Stimulated activated naive CD4-positive, alpha-beta T cell treated with Interleukin-2 at 50 U/mL for 16 hours (primary cell): ENCODE measurements at places on chromosomes 1 and 21.

- DNase-seq, result no peak
Observed at GRCh38 chr1:246580497-246581370, 14.5 kb downstream of the CNST start.

- no peak for DNase-seq
Observed at GRCh38 chr1:205568469-205569361, 63.1 kb downstream of the ELK4 start.

DNA sequence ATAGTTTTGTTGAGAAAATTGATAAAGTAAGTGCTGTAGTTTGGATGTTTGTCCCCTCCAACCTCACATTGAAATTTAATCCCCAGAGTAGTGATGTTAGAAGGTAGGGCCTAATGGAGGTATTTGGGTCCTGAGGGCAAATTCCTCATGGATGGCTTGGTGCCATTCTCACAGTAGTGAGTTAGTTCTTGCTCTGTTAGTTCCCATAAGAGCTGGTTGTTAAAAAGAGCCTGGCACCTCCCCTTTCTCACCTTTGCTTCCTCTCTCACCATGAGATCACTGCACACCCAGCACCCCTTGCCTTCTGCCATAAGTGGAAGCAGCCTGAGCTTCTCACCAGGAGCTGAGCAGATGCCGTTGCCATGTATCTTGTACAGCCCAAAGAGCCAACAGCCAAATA is 354.8 kb upstream of the NFIA start:
- DNase-seq, result no peak

GRCh38 chr1:973459-974292 is 7.4 kb downstream of the PLEKHN1 start:
- no peak for DNase-seq

DNA sequence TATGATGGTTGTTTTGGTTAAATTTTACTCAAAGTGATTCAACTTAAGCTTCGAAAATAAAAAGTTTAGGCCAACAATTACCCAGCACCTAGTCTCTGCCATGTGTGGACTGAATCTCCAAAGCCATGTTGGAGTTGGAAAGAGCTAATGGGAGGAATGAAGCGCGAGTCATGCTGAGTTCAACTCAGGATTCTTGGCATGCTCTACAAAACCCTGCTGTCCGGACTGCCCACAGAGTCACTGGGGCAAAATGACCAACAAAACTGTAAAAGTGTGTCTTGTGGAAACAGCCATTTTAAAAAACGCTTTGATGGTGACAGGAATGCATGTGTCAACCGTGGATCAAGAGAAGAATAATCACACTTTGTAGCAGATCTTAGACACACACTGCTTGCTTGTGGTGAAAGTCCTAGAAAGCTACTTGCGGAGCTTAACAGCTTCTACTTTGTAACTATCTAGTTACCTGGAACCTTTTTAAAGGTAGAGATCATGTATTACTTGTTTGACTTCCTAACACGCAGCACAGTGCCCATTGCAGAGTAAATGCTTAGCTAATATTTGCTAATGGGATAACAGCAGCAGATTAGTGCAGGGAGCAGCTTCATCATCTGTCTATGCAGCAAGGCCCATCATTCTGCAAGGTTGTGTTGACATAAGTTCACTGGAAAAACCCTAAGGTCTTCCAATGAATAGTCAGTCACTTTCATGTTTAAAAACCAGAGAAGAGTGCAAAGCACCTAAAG is 7.0 kb upstream of the GBP6 start:
- DNase-seq, result no peak

DNA sequence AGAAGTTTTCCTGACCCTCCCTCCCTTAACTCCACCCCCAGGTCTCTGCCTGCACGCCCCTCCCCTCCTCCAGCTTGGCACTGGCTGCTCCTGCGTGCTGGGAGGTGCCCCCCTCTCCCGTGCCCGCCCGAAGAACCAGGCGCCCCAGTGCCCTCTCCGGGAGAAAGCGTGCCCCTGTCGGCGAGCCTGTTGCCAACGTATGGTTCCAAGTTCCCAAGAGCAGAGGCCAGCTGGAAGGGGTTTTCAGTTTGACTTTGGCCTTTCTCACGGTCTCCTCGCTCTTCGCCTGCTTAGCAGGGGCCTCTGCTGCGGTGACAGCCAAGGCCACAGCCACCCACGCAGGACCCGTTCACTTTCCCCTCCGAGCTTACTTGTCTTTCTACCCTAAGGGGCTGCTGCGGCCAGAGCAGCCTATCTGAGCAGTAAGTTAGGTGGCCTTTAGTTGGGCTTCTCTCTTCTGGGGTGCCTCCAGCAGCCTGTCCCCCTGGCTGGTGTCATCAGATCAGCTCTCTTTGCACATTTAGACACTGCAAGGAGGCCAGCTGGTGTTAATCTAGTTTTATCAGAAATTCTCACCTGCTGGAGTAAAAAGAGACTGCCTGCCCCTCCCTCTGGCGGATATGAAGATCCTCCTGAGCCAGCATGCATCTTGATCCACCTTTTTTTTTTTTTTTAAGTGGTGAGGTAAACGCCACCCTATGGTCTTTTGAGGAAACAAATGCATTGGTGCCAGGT is 1.5 kb downstream of the STUM start:
- DNase-seq, result peak; percentile 20

DNA sequence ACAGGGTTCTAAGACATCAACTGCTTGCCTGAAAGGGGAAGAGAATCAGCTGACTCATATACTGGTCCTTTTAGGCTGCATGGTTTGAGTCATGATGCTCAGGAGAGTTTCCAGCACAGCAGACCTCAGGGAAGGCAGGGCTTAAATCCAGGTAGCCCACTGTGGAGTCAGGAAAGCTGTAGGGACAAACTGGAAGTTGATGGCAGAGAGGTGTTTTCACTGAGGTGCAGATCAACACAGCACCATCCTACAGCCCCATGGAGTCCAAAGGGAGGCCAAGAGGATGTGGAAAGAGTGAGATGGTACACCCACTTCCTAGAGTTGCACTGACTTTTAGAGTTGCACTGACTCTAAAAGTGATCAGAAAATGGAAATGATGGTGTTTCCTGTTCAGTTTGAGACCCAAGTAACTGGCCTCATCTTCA is 252.4 kb upstream of the DUSP10 start:
- DNase-seq, result no peak

- no peak for DNase-seq
Observed at GRCh38 chr1:166159656-166160055, 7.1 kb downstream of the FAM78B start.

DNA sequence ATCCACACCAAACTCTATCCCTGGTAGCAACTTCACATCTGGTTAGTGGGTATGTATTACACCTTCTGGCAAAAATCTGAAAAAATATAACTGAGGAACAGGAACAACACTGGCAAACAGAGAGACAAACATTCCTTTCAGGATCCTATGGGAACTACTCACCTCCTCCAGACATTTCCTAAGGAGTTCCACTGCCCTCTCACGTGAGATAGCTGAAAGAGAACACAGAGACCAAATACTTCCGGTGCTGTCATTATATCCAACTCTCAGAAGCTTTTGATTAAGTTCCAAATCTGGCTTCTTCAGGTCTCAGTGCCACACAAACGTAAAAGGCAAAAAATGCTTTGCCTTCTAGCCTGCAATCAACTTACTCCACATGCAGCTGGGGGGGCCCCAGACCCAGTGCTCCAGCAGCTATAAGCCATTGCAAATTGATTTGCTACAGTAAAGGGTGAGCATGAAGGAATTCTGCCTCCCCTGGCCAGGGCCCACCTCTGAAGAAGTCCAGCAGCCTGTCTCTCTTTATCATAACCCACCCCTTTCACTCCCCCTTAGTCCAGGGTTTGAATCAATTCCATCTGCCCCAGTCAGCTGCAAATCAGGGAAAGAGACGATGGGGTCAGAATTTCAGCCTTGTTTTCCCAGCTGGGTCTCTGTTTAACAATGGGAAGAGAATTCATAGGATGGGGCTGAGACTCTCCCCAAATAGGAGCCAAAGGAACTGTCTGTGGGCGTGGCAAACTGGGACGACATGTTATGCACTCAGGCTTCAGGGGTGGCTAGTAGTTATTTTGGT is 32.2 kb downstream of the TFAP2E start:
- no peak for DNase-seq

- peak; percentile 4 for DNase-seq
Observed at GRCh38 chr1:179079113-179079761, 2.6 kb upstream of the TOR3A start.

GRCh38 chr1:61980561-61980960 is 214.1 kb upstream of the L1TD1 start:
- no peak for DNase-seq

DNA sequence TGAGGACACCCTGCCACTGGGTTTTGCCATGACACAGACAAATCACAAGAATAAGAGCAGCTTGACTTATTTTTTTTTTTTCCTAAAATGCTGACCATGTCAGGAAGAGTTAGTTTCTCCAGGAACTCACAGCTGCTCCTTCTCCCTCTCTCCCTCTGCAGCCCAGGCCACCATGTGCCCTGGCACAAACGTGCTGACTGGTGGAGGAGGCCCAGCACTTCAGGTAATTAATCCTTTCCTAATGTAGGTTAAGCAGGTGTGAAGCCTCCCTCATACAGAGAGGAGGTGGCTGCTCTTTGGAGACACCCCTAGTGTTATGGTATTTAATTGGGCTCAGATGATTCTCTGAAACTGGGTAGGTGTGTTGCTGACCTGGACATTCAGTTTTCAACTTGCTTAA is 129.8 kb upstream of the USH2A start:
- DNase-seq, result no peak

GRCh38 chr1:43619996-43620920 is 29.7 kb upstream of the KDM4A start:
- DNase-seq, result no peak

- no peak for DNase-seq
Observed at GRCh38 chr1:220552672-220553260, 24.8 kb downstream of the MARK1 start.

DNA sequence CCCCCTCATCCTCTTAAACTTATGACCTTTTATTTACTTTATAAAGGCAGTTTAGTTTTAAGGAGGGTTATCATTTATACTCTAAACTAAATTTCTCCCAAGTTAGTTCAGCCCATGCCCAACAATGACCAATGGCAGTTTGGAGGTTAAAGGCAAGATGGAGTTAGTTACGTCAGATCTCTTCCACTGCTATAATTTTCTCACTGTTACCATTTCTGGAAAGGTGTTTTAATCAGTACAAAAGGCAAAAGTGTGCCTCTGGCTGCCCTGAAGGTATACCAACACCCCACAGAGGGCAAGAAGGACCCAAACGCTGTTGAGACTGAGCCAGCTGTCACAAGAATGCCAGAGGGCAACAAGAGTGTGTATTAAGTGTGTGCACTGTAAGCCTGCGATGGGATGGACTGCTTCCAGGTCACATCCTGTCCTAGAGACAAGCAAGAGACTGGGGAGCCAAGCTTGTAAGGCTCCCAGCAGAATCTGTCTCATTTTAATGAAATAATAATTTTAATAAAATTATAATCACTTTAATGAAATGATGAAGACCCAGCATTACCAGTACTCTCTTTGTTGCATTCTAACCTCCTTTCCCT is 32.5 kb upstream of the FAM89A start:
- DNase-seq, result no peak

GRCh38 chr1:160953030-160953429 is 1.6 kb downstream of the ITLN2 start:
- DNase-seq, result no peak

DNA sequence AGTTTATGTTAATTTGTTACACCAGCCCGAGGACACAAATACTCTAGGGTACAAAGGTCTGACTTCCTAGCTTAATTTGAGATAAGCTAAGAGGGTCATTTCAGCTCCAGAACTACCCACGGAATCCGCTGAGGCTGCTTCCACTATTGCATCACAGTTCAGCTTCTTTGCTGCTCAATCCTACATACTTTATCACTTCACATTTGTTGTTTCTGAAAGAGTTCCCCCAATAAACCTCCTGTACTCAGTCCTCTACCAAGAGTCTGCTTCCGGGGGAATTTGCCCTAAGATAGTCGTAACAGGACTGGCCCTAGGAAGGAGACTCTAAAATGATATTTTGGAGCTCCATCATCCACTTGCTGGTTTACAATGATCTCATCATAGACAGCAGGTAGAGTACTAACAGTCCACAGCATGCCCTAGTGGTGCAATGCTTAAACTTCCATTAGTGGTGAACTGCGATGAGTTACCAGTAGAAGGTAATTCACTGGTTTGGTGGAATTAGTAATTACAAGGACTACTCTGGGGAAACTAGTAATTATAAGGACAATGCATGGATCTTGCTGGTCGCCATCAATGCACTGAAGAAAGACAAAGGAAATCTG is 229.3 kb downstream of the USH2A start:
- no peak for DNase-seq

DNA sequence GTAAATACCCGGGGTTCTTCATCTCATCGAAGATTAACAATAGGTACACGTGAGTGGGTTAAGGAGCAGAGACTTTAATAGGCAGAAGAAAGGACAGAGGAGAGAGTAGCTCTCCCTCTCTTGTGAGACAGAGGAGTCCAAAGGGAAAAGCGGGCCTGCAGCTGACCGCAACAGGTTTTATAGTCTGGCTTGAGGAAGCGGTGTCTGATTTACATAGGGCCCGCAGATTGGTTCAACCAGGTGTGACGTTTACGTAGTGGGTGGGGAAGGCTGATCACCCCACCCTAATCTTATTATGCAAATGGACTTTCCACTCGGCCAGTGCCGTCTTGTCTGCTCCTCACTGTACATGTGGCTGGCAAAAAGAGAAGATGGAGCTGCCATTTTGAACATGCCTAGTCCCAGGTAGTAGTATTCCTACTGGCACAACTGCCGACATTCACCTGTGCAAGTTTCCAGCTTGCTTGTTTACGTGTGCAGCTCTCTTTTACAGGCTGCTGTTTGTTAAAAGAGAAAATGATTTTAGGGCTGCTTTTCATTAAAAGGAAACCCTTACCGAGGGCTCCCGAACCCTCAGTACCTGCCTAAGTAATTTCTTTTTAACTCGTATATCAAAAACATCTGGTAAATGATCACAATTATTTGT is 10.6 kb downstream of the CDC14A start:
- no peak for DNase-seq

DNA sequence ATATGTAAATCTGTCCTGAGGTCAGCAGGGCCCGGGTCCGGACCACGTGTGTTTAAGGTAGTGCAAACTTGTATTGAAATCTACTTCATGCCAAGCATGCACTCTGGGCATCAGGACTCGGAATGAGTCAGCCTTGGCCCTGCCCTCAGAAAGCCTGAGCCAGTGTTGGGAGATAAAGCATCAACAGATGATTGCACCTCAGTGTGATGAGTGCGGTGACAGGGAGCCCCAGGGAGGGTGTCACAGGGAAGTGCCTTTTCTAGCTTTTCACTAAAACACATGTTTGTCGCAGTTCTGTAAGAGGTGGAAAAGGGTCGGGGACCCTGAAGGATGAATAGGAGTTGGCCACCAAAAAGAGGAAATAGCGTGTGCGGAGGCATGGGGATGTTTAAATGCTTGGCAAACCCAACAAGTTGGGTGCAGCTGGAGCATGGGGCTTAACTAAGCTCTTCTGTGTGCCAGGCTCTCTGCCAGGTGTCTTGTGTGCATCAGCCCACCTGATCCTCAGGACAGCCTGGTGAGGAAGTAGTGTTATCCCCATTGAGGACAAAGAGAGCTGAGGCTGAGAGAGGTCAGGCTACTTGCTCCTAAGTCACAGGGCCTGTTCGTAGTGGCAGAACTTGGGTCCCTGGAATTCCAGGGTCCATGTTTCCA is 48.2 kb upstream of the EPB41 start:
- DNase-seq, result no peak

- no peak for DNase-seq
Observed at GRCh38 chr1:184610876-184611595, 143.6 kb downstream of the EDEM3 start.

- no peak for DNase-seq
Observed at GRCh38 chr21:15281714-15282113, 216.9 kb upstream of the NRIP1 start.
